Posterior cingulate gyrus (tissue), 11 donors: ENCODE measurements at places on chromosomes 2 and 18.

DNA sequence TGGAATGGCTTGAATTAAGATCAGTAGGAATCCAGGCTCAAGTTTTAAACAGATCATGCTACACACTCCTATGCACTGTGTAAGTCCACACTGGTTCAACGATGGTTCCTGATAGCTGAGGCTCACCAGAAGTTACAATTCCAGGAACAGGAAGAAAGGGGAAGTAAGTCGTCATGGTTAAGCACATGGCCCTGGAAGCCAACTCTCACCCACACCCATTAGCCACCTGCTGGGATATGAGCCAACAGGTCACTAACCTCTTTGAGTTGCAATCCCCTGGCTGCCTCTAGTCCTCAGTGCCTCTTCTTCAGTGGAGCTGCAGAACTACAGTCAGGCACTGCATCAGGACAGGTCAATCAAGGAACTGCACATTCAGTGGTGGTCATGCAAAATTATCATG lies 133.5 kb downstream of the TMEM182 start:
- DNase-seq: no peak

DNA sequence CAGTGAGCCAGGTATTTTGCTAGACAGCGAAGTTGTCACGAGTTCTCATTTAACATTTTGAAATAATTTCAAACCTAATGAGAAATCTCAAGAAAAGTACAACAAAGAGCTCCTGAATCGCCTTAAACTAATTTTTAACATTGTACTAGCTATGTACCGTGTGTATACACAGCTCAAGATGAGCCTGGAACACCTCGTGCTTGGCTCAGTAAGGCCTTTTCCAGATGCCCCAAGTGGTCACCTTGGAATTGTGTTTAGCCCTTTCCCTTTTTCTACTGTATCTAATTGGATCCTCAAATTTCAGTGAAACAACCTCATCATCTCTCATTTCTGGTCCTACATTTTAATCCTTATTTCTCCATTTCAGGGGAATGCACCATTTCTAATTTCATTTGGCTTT lies 7.2 kb downstream of the PTPN4 start:
- DNase-seq: no peak

- no peak for DNase-seq
Observed at GRCh38 chr2:155301221-155301620, 602.7 kb downstream of the KCNJ3 start.

DNA sequence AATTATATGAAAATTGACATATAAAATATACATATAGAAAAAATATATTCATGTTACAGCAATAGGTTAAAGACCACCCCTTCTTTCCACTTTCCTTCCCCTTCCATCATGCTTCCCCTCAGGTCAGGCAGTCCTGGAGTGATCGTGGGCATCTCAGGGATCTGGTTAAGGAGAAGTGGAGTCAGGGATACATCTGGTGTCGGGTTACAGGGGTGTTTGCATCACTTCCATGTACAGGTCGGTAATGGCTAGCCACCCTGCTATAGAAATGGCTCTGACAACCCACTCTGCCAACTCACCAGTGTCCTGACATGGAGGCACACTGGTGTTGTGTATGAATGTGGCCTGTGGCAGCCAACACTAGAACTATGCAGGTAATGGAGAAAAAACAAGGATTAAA lies 36.3 kb upstream of the LGALSL start:
- DNase-seq: no peak

- no peak for DNase-seq
Observed at GRCh38 chr18:2459886-2460285, 111.4 kb downstream of the METTL4 start.

- DNase-seq: no peak
Observed at GRCh38 chr18:9898792-9899549, 13.2 kb downstream of the TXNDC2 start.

DNA sequence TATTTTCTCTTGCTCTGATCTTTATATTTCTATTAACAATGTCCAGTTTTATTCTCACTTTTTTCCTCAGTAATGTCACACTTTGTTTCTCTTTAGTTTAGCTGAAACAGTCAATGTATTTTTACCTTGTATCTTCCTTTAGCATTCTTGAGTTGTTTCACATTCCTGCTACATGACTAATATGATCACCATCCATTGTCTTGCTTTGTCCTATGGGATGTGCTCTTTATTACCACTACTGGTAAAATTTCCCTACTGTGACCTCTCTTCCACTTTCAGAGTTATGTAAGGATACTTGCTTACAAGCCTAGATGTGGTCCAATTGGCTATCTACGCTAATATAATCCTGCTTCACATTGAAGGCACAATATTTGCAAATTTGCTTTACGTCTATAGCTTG lies 457.9 kb downstream of the PIK3C3 start:
- no peak for DNase-seq

GRCh38 chr2:22035361-22035830 lies 911.6 kb downstream of the TDRD15 start:
- DNase-seq: no peak

DNA sequence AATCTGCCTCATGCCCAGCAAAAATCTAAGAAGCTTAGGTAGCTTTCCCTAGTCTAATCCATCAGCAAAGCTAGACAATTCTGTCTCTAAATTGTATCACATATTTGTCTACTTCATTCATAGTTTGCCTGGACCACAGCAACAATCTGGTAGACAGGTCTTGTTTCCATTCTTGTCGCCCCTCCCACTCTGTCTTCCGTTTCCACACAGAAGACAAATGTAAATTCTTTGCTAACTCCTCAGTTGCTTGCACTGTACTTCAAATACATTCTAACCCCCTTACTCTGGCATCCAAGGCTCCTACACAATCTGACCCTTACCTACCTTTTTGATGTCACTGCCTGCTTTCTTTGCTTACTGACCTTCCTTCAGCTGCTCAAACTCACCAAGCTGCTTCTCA lies 40.1 kb downstream of the THUMPD2 start:
- no peak for DNase-seq

GRCh38 chr2:225100856-225101294 lies 58.6 kb upstream of the DOCK10 start:
- DNase-seq: no peak

DNA sequence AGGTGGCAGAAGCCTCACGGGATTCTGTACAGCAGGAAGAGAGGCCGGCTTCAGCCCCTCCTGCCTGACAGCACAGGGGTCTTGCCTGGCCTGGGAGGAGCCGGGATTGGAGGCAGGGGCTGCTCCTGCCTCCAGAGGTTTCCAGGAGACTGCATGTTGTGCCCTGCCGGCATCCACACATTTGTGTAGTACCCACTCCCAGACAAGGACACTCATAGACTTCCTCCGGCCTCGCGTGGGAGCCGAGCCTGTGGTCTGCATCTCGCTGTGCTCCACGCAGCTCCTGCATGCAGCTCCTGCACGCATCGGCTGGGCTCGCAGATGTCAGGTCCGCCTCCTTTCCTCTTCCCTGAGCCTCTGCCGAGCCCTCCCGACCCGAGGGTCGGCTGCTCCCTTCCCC lies 34.7 kb downstream of the TPO start:
- DNase-seq: no peak

DNA sequence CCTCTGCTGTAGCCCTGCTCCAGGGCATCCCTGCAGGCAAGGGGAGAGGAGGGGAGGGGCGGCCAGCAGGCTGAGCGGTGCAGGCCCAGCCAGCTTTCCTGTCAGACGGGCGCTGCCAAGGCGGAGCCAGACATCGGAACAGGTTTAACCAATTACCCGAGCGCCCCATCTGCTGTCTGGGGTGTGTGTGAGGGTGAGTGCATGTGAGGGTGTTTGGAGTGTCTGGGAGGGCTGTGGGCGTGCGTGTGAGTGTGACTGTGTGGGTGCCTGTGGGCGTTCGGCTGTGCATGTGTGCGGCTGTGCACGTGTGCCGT lies 20.0 kb downstream of the EMX1 start:
- peak; percentile 91 for DNase-seq

GRCh38 chr2:72182547-72182946 lies 34.9 kb upstream of the CYP26B1 start:
- DNase-seq: no peak

GRCh38 chr2:210557721-210558120 lies 1.3 kb downstream of the CPS1 start:
- no peak for DNase-seq

DNA sequence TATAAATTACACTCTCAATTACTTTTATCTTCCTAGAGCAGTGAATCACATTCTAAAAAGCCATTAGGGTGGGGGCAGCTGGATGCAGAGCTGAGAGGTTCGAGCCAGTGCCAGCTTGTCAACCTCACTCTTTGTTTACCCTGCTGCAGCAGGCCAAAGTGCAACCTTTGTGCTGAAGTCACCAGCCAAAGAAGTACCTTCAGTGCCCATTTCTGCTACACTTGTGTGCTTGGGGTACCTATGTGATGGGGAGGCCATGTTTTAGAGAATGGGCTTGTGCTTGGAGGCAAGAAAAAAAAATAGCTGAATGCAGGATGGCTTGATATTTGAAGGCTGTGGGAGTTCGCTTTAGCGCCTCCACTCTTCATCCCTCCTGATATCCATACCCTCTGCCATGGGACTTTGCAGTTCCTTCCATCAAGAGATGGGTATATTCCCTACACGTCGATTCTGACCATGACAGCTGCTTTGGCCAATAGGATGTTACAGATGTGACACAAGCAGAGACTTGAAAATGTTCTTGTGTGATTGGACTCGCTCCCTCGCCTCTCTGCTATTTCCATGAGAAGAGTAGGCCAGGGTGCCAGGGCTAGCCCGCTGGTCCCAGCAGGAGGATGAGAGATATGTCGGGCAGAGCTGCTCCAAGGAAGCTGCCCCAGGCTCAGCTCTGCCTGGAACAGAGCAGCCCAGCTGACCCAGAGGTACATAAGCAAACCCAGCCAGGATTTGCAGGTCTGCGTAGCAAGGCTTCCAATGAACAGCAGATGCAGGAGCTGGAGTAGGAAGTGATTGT lies 12.7 kb upstream of the FZD5 start:
- DNase-seq: no peak

DNA sequence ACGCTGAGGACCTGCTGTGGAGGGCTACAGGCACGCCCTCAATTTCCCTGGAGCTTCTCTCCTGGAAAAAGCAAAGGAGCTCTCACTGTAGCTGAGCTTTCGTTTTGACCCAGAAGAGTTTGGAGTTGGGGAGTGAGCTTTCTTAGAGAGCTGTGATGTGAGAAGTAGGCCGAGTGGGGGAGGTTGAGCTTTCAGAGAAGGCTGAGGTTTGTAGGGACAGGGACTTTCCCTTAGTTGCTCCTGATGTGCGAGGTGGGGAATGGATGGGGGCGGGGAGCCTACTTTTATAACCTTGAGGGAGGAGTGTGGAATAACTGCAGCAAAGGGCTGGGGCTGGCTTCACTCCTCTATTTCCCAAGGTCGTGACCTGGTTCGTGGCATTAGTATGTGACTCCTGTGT lies 47.1 kb downstream of the ZNF532 start:
- no peak for DNase-seq
